Esophagus muscularis mucosa (tissue), 4 donors: ENCODE measurements at places on chromosomes 12 and 14. TPM values are rescaled to one million over a fixed set of nuclear protein-coding genes. Genes with fewer than 3 reads are reported as not detected.
A peak's percentile ranks its signal among the peaks of the same experiment; 100 is the strongest.

DNA sequence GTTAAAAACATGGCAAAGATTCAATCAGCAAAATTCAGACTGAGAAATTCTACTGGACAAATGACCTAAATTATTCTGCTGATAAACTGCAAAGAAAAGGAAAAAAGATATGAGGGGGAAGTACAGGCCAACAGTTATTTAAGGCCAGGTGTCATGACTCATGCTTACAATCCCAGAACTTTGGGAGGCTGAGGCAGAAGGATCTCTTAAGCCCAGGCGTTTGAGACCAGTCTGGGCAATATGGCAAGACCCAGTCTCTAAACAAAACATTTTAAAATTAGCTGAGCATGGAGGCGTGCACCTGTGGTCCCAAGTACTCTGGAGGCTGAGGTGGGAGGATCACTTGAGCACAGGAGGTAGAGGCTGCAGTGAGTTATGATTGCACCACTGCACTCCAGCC lies 91.8 kb upstream of the USP15 start:
- DNase-seq, result no peak
- no peaks in the 10 kb centered on the region for H3K27me3 ChIP-seq
- no peaks in the 10 kb centered on the region for H3K4me1 ChIP-seq
- H3K4me3 ChIP-seq, result no peak overlapping the region
- H3K36me3 ChIP-seq, result no peaks in the 10 kb centered on the region

DNA sequence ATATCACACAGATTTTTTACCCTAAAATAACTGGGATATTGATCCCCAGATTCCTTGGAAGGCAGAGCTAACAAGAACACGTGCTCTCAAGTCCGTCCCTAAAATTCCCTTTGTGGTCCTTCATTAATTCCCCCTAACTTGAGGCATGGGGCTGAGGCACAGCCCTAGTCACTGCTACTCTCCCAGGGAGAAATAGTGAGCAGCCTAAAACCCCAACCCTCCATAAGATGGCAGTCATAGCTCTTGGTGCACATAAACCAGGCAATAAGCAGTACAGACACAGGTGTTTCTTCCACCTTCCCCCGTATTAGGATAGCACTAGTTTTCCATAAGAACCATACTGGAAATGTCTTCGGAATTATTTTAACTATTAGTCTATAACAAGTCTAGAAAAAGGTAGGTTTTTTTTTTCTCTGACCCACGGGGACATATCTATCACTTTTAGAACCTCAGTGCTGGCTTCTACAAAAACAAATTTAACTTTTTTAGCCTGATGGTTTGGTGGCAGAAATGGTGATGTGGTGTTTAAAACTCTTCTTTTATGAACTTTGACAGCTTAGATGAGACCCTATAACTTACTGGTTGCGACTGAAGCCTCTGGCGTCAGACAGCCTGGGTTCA lies 3.1 kb upstream of the ARHGEF40 start:
- no peak for DNase-seq
- H3K4me1 ChIP-seq, result peaks cover 42% of the 10 kb centered on the region
- H3K27me3 ChIP-seq, result no peaks in the 10 kb centered on the region
- H3K36me3 ChIP-seq, result no peaks in the 10 kb centered on the region
- no peak overlapping the region for H3K27ac ChIP-seq

- no peak for DNase-seq
- no peak overlapping the region for H3K27ac ChIP-seq
- H3K4me3 ChIP-seq, result no peak overlapping the region
- no peaks in the 10 kb centered on the region for H3K4me1 ChIP-seq
Observed at GRCh38 chr12:100904270-100904669, 109.7 kb downstream of the ANO4 start.

GRCh38 chr12:565589-566105 lies 97.6 kb downstream of the NINJ2 start:
- no peak overlapping the region for H3K4me3 ChIP-seq
- H3K27me3 ChIP-seq, result no peaks in the 10 kb centered on the region
- H3K36me3 ChIP-seq, result no peaks in the 10 kb centered on the region
- no peak for DNase-seq
- peaks cover 24% of the 10 kb centered on the region for H3K4me1 ChIP-seq

GRCh38 chr12:113232840-113233585 lies 11.7 kb downstream of the TPCN1 start:
- H3K27ac ChIP-seq, result peak overlapping the region; percentile 48
- no peaks in the 10 kb centered on the region for H3K27me3 ChIP-seq
- no peak for DNase-seq
- H3K4me1 ChIP-seq, result peaks cover 83% of the 10 kb centered on the region
- no peak overlapping the region for H3K4me3 ChIP-seq

- H3K27ac ChIP-seq, result no peak overlapping the region
- no peaks in the 10 kb centered on the region for H3K36me3 ChIP-seq
- no peaks in the 10 kb centered on the region for H3K27me3 ChIP-seq
- no peak for DNase-seq
Observed at GRCh38 chr12:50338920-50339645, 55.8 kb upstream of the LIMA1 start.

DNA sequence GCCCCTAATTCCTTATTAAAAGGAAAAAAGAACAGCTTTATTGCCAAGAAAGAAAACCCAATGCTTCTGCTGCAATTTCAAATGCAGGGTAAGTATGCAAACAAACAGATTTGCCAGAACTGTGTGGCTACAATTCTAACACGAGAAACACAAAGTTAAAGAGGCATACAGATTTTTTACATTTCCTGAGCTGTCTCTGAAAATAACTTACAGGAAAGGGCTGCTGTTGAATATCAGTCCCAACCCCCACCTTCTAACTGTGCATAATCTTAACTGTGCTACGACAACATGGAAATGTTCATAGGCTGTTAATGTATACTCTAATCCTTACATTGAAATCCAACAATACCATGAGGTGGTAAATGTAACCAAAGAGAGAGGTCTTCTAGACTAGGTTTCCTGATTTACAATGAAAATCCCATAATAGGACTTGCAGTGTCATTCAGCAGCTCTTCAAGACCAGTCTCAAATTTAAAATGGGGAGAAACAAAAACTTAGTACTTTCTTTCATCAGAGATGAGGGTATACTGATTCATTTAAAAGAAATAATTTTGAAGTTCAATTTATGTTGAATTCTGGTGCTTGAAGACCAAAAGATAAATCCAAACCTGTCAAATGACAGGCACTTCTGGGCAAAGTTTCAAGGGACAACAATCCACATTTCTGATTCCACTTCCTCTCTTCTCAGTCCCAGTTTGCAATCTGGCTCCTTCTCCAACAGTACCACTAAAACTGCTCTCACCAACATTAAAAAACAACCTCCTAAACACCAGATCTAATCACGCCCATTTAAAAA lies 14.4 kb downstream of the FGD6 start:
- H3K27ac ChIP-seq, result peak overlapping the region; percentile 77
- no peaks in the 10 kb centered on the region for H3K36me3 ChIP-seq
- peaks cover 62% of the 10 kb centered on the region for H3K4me1 ChIP-seq
- H3K4me3 ChIP-seq, result no peak overlapping the region
- no peak for DNase-seq

GRCh38 chr12:132186208-132186856 lies 42.1 kb downstream of the NOC4L start:
- peaks cover 25% of the 10 kb centered on the region for H3K4me1 ChIP-seq
- no peak overlapping the region for H3K27ac ChIP-seq
- no peak for DNase-seq
- H3K4me3 ChIP-seq, result peak overlapping the region; percentile 5
- H3K27me3 ChIP-seq, result peaks cover 17% of the 10 kb centered on the region

DNA sequence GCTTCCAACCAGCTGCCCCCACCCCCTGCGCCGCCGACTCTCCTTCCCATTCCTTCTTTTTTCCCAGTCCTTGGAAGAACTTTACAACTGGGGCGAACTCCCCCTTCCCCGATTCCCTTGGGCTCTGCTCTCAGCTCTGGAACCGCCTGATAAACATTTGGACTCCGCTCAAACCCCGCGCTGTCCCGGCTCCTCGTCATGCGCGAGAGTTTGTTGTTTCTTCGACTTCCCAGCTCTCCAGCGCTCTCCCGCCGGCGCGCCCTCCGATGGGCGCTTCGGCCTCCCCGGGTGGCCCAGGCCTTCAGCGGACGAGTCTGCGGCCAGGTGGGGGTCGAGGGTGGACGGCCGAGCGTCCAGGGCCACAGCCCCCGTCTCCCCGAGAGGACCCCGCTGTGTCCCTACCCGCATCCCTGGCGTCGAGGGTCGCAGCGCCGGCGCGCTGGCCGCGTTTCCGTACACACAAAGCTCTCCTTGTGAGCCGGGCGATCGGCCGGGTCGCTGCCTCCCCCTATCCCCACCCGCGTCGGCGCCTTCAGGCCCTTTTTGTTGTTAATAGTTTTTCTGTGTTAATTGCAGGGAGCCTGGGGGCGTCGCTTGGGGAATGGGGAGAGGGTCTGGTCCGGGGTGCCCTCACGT lies 847 bp downstream of the MMP14 start:
- no peak for DNase-seq
- peak overlapping the region; percentile 93 for H3K27ac ChIP-seq
- peak overlapping the region; percentile 94 for H3K4me3 ChIP-seq
- peaks cover 33% of the 10 kb centered on the region for H3K36me3 ChIP-seq

- no peak for DNase-seq
- H3K4me1 ChIP-seq, result peaks cover 62% of the 10 kb centered on the region
- H3K27me3 ChIP-seq, result no peaks in the 10 kb centered on the region
- H3K4me3 ChIP-seq, result peak overlapping the region; percentile 28
- no peaks in the 10 kb centered on the region for H3K36me3 ChIP-seq
Observed at GRCh38 chr12:93740751-93741150, 63.6 kb downstream of the CRADD start.

- H3K4me3 ChIP-seq, result peak overlapping the region; percentile 97
- no peak for DNase-seq
- H3K4me1 ChIP-seq, result peaks cover 55% of the 10 kb centered on the region
Observed at GRCh38 chr12:67649261-67649569, 670 bp downstream of the DYRK2 start.

DNA sequence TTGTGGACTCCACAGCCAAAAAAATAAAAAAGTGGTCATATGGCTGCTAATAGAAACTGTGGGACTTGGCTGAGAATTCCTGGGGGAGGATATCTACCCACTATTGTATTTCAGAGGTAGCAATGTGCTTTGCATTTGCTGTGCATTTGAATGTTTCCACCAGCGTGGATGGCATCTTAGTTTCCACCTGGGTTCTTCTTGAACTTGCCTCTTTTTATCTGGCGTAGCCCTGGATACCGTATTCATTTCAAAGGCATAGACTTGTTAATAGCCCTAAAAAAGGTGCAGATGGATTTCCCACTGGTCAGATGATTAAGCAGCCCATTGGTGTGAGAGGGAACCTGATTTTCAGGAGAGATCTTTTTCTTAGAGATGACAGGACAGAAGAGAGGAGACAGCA lies 1.9 kb upstream of the MYF5 start:
- no peak overlapping the region for H3K27ac ChIP-seq
- DNase-seq, result no peak
- no peaks in the 10 kb centered on the region for H3K4me1 ChIP-seq
- H3K4me3 ChIP-seq, result no peak overlapping the region
- H3K27me3 ChIP-seq, result no peaks in the 10 kb centered on the region

DNA sequence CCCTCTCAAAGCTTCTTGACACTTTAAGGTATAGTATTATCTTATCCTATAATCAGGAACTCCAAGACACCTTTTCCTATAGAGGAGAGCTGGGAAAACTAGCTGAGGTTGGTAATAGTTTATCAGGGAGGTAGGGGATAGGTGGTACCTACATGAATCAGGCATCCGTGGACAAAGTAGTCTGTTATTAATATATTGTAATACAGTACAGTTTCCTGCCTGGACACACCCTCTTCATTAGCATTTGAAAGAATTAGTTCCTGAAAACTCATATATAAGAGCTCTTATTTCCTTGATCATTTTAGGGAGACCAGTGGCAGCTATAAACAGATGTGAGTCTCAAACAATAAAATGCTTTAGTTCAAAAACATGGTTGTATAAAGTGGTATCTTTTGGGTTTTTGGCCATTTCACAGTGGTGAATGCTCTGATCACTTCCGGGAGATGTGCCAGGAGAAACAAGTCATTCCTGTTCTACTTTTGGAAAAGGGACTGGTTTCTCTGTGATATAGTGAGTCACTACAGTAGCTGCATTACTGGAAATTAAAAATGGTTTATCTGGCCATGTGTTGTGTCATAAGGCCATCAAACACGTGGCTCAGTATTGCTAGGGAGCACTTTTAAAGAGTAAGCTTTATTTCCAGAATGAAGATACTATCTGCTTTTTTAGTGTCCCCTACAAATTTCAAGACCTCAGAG lies 98.1 kb downstream of the KLRB1 start:
- DNase-seq, result no peak
- H3K4me1 ChIP-seq, result no peaks in the 10 kb centered on the region
- no peaks in the 10 kb centered on the region for H3K36me3 ChIP-seq
- H3K27ac ChIP-seq, result no peak overlapping the region

DNA sequence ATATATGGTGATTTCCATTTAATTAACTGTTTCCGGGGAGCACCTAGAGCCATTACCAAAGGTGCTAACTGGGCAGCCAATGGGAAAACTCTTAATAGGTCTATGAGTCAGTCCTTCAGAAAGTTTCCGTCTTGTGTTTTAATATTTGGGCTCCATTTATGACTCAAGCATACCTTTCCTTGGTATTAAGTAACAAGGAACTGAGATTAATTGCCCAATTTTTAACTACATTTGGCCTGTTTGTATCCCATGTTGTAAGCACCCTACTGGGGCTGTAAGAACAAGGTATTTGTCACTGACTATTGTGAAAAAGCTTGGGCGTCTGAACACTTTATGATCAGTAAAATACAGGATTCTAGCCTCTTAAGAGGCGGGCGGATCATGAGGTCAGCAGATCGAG lies 62.8 kb upstream of the FOXN3 start:
- H3K36me3 ChIP-seq, result no peaks in the 10 kb centered on the region
- no peaks in the 10 kb centered on the region for H3K27me3 ChIP-seq
- DNase-seq, result no peak
- no peak overlapping the region for H3K27ac ChIP-seq

DNA sequence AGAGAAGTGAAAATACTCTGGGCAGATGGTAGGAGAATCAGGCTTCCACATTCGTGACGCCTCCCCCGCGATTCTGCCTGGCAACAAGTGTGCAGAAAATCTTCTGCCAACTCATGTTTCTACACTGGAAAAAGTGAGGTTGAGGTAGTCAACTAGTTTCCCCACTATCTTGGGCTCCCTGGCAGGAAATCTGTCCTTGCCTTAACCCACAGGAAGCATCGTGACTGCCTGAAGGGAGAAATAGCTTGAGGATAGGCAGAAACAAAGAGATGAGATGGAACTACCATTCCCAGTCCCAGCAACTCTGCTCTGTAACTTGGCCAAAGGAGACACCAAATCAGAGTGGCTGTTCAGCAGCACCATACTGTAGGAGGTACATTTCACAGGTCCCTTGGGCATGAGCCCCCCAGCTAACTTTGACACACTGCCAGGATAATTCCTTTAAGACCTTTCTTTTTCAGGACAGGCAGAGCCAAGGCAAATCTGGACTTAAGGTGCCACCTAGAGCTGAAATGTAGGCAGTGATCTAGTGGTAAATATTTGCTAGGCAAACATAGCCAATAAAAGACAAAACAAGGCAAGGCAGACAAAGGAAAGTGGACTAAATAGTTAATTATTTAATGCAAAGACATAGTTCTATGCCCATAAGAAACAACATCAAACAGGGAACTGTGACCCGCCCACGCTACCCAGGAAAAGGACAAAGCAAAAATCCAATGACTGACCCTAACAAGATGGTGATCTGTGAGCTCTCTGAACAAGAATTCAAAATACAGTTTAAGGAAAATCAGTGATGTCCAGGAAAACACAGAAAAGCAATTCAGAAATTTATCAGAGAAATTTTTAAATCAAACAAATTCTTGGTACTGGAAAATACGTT lies 205.1 kb downstream of the PTPRO start:
- no peaks in the 10 kb centered on the region for H3K36me3 ChIP-seq
- H3K4me3 ChIP-seq, result no peak overlapping the region
- peaks cover 4% of the 10 kb centered on the region for H3K27me3 ChIP-seq
- DNase-seq, result no peak
- H3K4me1 ChIP-seq, result no peaks in the 10 kb centered on the region

The C12orf50 gene
- total RNA-seq, result not detected

The RHEBL1 gene
- 0.97 TPM for total RNA-seq

The TEX52 gene
- total RNA-seq, result not detected

The RASSF9 gene
- total RNA-seq, result 2.6 TPM

The PLA2G1B gene
- not detected for total RNA-seq
